ENCODE measurements at places on chromosomes 12 and 14.

DNA sequence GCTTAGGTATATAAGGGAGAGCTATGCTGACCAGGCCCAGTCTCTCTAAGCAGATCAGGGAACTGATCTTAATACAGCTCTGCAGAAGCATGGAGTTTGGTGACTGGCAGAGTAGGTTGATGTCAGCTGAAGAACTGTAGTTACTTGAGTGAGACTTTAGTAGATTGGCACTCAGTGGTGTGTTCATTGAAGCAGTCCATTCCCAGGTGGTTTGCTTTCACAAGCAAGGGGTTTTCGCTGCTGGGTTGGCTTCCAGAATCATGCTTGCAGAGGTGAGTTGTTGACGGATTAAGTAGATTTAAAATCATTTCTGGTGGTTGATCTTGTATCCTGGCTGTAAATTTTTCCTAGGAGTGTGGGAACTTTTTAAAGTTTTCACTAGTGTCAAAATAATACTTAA, 6.5 kb upstream of the DHRS7 start:
- DNase-seq: no peak

- no peak for DNase-seq
Observed at GRCh38 chr12:56632701-56633467, 2.8 kb upstream of the BAZ2A start.

GRCh38 chr14:39264558-39264957, 30.8 kb downstream of the MIA2 start:
- no peak for DNase-seq

- no peak for DNase-seq
Observed at GRCh38 chr14:32022525-32022924, 54.6 kb upstream of the ARHGAP5 start.

DNA sequence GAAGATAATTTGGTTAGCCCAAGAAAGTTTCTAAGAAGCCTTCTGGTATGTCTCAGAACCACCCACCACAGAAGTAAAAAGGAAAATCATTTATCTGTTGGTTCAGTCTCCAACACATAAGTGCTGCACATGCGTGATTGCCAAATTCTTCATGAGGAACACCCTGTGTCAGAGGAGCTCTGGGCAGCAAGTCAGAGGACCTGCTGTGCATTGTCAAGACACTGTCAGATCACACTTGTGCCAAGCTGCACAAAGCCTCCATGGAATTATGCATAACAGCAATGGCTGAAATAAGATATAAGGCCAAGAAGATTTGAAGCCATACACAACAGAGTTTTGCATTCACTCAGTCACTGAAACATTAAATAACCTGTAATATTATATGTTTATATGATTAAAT, 1304.7 kb upstream of the FLRT2 start:
- no peak for DNase-seq

- DNase-seq: no peak
Observed at GRCh38 chr12:101829639-101830366, 956 bp downstream of the GNPTAB start.

DNA sequence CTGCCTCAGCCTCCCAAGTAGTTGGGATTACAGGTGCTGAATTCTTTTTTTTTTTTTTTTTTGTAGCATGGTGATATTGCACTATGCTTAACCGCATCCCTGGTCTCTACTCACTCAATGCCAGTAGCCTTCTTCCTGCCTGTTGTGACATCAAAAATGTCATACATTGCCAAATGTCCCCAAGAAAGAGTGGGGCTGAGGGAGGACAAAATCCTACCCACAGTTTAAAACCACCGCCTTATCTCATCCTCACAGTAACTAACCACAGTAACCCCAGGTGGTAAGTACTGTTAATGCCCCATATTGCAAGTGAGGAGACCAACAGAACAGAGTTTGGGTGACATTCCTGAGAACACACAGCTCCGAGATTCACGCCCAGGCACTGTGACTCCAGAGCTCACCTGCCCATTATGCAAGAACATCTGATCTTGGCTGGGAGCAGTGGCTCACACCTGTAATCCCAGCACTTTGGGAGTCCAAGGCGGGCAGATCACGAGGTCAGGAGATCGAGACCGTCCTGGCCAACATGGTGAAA, 19.6 kb downstream of the MORN3 start:
- DNase-seq: no peak

GRCh38 chr12:43676183-43676813, 82.3 kb downstream of the PUS7L start:
- no peak for DNase-seq

DNA sequence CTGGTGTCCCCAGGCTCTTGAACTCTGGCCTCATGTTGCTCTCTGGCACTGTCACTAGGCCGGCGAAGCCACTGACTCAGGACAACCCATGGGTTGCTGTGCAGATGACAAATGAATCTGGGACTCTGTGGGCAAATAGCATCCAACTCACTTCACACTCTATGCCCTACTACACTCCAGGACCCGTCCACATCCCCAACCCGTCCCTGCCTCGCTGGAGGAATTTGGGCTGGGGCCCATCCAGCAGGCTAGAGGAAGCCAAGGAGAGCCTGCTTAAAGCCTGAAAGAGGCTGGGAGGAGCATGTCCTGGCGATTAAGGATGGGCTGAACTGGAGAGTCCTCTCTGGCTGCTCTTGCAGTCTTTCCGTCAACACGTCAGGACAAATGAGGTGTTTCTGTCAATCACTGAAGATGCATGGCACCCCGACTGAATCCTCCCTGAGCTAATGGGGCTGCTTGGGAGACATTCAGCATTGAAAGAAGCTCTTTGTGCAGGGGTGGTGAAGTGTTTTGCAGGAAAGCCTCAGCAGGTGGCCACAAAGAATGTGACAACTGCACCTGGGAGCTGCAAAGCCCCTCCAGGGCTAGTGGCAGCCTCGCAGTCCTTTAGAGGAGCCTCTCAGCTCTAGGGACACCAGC, 71.7 kb downstream of the ANO2 start:
- DNase-seq: no peak
